SJSA1 (cell line): ENCODE measurements at places on chromosomes 13 and 19.
A peak's percentile ranks its signal among the peaks of the same experiment; 100 is the strongest.

GRCh38 chr19:40617961-40618360, 16.8 kb downstream of the LTBP4 start:
- DNase-seq = no peak

DNA sequence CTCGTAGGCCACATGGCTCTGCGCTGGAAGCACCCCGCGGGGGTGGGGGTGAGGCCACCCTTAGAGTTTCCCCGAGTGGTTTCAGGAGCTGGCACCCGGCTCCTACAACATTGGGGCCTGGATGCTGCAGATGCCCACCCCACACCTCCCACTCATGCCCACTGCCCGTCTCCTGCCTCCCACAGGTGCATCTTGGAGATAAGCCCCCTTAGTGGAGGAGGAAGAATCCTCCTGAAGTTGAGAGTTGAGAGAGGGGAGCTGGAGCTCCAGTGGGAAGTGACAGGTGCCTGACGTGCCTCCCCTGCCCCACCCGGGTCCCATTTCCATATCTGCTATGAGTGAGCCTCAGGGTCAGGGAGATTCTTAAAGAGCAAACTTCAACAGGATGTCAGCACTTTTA, 341.3 kb downstream of the TEX29 start:
- DNase-seq = no peak

GRCh38 chr19:9673912-9674662, 813 bp downstream of the ZNF562 start:
- no peak for DNase-seq

DNA sequence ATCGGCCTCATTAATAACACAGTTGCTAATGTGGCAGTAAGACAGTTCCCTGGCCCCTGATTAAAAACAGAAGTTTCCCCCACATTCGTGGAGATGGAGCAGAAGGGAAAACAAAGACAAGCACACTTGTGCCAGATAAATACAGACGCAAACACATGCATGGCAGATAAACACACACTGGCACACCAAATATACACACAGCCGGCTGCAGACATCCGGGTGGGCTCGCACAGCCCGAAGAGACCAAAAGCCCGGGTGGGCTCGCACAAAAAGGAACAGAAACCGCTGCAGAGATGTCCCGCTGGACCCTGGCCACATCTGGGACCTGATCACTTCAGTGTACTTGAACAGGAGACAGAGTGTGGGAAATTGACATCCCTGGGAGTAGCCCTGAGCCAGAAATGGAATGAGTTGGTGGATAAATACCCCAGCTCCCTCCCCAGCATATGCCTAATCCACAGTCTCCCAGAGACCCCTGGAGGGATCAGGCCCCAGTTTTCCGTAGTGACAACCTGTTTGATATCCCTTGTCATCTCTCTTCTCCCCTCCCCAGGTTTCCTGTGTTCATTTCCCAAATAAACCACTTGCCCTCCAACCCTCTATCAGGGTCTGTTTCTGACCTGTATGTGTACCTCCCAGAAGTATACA, 36.0 kb upstream of the ADGRE5 start:
- DNase-seq = no peak

- no peak for DNase-seq
Measured at GRCh38 chr13:105616333-105617075, 919.0 kb downstream of the EFNB2 start.

DNA sequence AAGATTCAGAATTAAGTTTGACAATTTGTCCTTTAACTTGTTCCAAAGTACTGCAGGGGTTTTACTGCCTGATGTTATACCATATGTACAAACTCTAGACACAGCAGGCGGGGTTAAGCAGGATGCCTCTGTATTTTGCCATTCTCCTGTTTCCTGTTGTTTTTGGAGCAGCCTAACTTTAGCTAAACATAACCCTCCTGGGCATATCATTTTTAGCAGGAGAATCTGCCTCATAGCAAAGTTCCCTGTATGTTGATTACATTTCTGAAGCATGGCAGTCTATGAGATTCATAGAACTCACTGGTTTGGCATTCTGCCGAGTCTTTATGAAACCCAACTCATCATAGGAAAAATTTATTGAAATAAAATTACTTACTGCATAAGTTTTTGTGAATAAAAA, 5.2 kb downstream of the LHFPL6 start:
- no peak for DNase-seq

DNA sequence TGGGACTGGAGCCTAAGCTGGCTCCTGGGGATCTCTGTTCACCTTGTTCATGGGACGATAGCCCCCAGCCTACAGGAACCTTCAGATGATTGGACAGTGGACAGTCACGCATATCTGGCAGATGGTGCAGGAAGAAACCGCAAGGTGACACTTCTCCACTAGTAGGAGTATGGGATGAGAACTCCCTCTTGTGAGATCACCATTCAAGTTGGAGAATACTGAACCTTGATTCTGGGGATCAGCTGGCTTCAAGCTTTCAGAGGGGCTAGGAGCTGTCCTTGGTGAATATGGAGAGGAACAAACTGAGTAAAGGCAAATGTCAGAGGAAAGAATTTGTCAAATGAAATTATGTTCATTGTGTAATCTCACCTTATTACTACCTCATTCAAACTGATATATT, 204.5 kb downstream of the PDS5B start:
- no peak for DNase-seq

- no peak for DNase-seq
Measured at GRCh38 chr13:73056565-73056962, 2.2 kb upstream of the KLF5 start.

DNA sequence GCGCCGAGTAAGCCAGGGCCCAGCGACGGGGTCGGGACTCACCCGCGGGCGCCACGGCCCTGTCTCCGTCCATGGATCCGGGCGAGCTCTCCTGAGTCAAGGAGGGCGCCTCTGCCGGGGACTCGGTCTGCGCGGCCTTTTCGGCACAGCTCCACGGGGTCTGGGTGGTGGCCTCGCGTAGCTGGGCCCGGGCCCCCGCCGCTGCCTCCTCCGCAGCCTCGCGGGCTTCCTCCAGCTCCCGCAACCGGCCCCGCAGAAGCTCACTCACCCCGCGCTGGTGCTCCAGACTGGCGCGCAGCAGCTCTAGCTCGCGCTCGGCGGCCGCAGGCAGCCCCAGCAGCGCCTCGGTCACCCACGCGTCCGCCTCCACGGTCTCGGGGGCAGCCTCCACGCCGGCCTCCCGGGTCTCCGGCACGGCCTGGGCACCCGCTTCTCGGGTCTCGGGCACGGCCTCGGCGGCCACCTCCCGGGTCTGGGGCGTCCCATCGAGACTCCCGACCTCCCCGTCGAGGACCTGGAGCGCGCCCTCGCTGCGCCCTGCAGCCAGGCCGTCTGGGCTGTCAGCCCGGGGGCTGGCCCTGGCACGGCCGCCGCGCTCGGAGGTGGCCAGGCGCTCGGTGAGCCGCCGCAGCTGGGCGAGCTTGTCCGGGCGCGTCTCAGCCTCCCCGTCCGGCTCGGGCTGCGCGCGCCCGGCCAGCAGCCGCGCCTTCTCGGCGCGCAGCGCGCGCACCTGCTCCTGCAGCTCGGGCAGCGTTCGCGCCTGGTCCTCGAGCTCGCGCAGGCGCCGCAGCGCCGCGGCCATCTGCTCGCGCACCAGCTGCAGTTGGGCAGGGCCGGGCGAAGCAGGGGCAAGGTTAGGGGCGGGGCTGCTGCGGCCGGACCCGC, 8.4 kb downstream of the KANK3 start:
- DNase-seq = no peak

GRCh38 chr13:93222976-93223375, 3.6 kb upstream of the GPC6 start:
- DNase-seq = no peak

GRCh38 chr13:26628706-26629105, 71.2 kb downstream of the WASF3 start:
- no peak for DNase-seq

- no peak for DNase-seq
Measured at GRCh38 chr13:101238555-101238954, 177.8 kb downstream of the NALCN start.

DNA sequence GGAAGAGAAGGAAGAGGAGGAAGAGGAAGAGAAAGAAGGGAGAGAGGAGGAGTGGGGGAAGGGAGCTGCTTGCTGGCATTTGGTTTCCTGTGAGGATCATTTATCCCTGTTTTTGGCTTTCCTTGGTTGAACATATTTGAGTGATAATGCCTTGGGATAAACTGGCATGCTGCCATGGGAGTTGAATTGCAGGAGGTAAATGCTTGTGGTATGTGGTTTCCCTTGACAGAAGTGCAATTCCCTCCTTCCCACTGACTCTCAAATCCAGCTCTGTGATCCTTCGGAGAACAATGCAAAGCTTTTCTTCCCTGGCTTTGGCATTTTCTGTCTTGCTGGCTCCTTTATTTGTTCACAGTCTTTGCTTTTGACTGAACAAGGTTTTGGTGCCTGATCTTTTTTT, 27.2 kb upstream of the CBY2 start:
- DNase-seq = peak; percentile 63

GRCh38 chr13:20828539-20829364, 55.0 kb upstream of the EEF1AKMT1 start:
- no peak for DNase-seq

DNA sequence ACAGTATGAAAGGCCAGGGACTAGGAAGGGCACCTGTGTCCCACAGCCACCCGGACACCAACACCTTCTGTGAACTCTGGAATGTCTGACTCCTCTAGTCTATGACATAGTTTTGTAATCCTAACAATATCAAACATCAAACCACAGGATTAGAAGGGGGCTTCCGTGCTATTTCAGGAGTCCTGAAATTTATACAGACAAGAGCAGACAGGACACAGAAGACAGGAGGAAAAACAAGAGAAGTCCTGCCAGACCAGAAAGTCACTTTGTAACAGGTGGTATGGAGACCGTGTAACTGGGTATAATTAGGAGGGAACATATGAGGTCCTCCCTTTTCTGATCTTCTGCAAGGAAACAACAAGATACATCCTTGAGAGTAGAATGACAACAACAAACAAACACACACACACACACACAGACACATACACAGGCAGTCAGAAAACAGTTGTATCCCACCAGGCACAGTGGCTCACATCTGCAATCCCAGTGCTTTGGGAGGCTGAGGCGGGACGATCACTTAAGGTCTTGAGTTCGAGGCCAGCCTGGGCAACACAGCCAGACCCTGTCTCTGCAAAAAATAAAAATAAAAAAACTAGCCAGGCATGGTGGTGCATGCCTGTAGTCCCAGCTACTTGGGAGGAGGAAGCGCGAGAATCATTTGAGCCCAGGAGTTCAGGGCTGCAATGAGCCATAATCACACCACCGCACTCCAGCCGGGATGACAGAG, 13.1 kb downstream of the INSR start:
- DNase-seq = no peak

GRCh38 chr13:89828506-89828905, 1519.0 kb upstream of the MIR17HG start:
- DNase-seq = no peak

- peak; percentile 9 for DNase-seq
Measured at GRCh38 chr13:94239135-94239534, 240.3 kb downstream of the DCT start.

DNA sequence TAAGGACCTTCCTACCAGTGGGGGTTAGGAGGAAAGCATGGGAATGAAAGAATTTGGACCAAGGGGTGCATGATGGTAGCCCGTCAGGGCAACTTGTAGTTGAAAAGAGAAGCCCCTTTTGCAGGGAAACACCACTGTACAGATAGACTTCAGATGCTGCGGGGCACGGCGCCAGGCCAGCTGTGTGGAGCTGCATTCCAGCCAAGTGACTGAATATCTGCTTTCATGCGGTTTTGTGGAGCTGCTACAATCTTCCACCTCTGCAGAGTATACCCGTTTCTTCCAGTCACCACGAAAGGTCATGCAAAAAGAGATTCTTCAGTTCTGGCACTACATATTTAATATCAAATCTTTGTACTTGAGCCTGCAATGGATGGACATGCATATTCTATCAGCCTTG, 104.7 kb downstream of the RGCC start:
- DNase-seq = peak; percentile 62

DNA sequence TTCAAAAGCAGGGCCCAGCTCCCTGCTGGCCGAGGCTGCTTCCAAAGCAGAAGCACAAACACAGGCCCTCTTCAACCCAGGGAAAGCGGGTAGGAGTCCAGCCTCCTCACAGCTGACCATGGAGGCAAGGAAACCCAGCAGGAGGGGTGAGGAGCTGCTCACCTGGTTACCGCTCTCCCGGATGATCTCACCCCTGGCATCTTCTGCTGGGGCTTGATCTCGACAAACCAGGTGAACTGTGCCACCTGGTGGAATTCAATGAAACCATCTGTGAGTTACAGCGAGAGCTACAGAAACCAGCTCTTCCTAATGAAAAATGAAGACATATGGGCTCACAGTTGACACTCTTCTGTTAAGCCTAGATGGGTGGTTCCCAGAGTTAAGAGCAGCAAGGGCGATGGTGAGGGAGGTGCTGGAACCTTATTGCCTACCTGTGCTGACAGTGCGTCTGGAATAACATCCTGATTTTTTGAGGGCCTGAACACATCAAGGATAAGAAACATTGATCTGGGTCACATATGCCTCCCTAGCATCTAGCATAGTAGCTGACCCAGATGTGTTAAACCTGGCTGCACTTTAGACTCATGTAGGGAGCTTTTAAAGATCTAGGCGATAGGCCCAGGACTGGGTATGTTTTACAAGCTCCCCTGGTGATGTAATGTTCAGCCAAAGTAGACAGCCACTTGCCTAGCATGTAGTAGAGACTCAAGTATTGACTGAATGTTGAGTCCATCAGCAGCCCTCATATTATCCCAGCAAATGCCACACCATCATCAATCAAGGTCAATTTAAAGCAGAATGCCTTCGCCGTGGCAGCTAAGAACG, 6.1 kb downstream of the DHRS12 start:
- DNase-seq = no peak

GRCh38 chr13:22773465-22773864, 407.3 kb upstream of the SGCG start:
- DNase-seq = no peak

- no peak for DNase-seq
Measured at GRCh38 chr13:76825430-76825829, 60.8 kb downstream of the KCTD12 start.

- DNase-seq = no peak
Measured at GRCh38 chr13:80901530-80901929, 560.6 kb upstream of the SPRY2 start.

GRCh38 chr13:113139577-113139976, 17.0 kb downstream of the F10 start:
- DNase-seq = no peak

DNA sequence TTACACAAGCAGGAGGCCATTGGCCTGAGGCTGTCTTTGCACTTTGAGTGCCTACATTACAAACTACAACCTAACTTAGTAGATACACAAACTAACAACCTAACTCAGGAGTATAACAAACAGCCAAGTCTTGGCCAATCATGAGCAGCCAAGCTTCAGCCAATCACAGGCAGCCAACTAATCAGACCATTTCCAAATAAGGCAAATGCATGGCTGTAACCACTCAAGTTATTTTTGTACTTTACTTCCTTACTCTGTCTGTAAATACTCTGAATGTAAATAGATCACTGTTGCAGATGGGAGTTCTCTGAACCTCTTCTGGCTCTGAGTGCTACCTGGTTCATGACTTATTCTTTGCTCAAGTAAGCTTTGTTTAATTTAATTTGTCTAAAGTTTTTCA, 748.1 kb upstream of the SGCG start:
- DNase-seq = no peak

GRCh38 chr19:42172261-42172660, 40.0 kb upstream of the POU2F2 start:
- DNase-seq = no peak
